ENCODE measurements at places on chromosomes 4 and X.

- DNase-seq, result no peak
Measured at GRCh38 chr4:29861307-29861706, 858.9 kb upstream of the PCDH7 start.

- DNase-seq, result no peak
Measured at GRCh38 chr4:53361451-53361850, 4.4 kb downstream of the SCFD2 start.

DNA sequence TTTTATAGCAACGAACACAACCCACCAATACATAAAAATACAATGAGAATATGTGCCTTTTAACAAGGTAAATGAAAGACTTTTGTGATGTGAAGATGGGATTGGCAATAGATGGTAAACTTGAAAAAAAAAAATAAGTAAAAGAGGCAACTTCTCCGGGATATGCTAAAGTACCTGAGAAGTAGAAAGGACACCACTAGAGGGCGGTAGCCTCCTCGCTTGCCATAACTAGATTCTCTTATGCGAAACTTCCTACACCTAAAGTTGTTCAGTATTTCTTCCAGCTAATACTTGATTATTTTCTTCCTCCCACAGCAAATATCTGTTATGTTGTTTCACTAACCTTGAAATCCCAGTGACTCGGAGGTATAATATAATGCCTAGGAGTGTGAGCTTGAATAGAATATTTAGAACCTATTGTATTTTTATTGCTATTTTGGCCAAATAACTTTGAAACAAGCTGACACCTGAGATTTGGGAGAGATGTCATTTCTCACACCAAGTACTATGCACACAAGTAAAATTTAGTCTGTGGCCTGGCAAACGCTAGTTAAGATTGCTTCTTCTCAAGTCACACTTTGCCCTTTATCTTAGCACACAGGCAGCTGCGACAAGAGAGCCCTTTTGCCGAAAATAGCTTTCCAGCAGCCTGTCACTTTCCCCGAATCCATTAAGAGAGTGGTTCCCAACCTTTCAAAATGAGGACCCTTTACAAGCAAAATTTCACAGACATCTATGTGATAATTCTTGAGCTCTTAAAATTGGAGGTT, 44.9 kb upstream of the PDLIM5 start:
- peak; percentile 53 for DNase-seq

- DNase-seq, result no peak
Measured at GRCh38 chr4:74189331-74190043, 31.6 kb downstream of the MTHFD2L start.

- no peak for DNase-seq
Measured at GRCh38 chrX:106707771-106708454, 18.6 kb upstream of the RNF128 start.

DNA sequence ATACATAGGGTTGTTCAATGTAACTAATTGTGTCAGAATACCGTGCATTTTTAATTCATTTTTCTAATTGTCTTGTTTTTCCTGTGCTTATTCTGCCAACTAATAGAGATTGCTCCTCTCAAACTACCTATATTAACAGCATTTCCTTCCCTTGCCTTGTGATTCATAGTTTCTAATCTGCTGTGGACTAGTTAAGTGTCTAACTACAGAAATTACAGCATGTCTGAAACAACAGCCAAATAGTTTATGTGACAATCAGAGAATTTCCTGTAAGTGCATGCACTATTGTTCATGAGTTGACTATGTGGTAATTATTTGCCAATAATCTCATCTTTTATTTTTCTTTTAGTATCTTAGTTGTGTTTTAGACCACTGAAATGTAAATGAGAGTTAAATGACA, 4.1 kb upstream of the SEC24B start:
- no peak for DNase-seq

DNA sequence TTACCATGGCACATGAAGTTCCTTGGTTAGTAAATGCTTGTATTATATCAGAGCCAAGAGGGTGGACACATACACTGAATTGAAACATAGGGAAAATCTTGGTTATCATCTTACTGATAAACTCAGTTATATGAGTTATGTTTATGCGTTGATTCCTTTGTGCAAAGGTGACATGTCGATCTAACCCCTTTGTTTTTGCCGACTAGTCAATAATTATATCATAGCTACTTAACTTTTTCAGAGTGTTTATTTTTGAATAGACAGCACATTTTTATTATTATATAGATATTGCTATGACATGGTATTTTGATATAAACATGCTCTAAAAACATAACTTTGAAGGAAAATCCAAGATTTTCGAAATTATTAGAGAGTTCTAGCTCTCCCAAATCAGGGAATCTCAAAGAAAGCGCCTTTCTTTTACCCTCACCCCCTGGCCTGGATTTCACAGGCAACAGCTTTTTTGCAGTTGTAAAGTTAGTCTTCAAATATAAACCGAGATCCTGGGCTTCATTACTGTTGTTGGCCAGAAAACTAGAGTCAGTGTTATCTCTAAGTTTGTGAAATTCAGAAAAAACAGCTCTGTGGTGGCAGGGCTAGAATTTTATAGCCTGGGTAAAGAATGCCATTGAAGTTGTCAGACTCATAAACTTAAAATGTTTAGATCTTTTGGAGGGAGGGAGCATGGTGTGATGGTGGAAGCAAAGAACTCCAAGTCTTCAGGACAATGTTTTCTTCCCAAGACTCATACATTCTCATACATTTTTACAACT, 45.8 kb upstream of the PITX2 start:
- DNase-seq, result no peak

DNA sequence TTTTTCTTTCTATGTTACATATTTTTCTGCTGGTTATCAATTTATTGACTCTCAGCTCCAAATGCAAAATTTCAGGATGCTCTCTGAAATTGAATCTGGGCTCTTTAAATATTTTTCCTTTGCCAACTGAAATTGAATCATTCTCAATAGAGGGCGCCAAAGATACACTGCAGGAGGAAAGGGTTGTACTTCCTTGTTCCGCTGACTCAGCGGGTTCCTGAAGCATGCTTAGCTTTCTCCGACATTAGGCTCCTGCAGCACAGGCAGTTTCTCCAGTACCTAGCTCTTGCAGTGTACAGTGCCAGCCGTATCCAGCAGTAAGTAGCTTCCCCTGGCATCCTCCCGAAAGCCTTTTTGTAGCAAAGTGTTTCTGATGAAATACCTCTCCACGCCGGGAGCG, 28.8 kb upstream of the CFAP47 start:
- peak; percentile 7 for DNase-seq

DNA sequence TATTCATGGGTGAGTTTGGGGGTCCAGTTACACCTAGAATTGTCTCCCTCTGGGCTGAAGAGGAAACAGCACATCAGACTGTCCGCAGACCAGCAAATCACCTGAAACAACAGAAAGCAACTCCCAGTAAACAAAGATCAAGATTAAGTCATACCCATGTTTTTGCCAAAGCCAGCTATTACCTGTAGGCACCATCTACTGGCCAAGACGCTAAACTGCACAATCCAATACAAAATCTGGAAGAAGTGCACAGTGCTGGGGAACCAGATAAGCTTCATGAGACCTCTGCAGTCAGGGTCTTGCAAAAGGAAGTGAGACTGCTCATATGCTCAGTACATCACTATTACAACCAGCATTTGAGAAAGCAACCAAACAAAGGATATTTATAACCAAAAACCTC, 157.5 kb upstream of the ITM2A start:
- DNase-seq, result no peak

DNA sequence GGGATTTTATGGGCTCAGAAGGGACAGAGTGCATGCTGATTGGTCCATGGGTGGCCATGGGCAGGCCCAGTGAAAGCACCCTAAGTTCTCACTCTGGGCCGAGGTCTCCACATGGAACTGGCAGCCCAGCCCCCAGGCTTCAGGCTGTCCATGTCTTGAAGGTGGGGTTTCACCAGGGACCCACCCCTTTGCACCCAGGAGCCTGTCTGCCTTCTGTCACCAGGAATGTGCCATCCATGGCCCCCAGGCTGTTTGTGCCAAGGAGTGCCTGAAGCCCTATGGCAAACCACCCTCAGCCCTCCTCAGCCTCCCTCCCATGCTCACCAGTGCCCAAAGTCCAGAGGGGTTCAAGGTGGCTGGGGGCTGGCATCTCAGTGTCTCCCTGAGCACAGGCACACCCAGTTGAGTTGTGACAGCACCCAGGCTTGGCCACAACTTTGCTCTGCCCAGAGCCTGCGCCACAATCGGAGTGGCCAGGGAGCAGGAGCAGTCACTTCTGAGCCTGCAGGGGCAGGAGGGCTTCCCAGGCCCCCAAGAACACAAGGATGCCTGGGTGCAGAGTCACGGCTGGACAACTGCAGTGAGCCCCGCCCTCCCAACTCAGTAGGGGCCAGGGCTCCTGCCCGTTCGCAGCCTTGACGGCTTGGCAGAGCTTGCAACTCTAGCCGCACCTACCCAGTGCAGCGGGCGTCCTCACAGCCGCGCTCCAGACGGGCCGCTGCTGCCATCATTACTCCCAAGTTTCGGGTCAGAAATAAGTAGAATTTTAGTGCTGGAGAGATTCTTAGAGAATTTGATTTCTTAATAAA, 185.3 kb upstream of the NUDT6 start:
- no peak for DNase-seq

- no peak for DNase-seq
Measured at GRCh38 chr4:185797018-185797417, 15.0 kb downstream of the SORBS2 start.

DNA sequence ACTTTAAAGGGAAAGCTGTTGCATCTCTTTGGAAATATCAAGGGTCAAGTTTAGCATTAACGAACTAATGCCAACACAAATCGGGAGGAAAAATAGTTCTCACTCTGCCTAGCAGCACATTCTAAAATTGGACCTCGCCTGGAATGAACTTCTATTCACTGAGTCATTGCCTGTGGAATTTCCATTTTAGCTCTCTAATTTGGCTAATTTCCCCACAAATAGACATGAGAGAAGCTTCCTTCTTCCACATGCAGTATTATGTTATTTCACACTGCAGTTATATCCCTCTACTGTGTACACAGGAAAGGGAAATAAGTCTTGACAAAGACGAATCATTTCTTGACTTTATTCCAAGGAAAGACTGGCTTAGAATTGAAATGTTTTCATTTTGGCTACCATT, 9.3 kb downstream of the ZXDA start:
- DNase-seq, result no peak

GRCh38 chr4:99573735-99574368, 772 bp upstream of the MTTP start:
- no peak for DNase-seq

DNA sequence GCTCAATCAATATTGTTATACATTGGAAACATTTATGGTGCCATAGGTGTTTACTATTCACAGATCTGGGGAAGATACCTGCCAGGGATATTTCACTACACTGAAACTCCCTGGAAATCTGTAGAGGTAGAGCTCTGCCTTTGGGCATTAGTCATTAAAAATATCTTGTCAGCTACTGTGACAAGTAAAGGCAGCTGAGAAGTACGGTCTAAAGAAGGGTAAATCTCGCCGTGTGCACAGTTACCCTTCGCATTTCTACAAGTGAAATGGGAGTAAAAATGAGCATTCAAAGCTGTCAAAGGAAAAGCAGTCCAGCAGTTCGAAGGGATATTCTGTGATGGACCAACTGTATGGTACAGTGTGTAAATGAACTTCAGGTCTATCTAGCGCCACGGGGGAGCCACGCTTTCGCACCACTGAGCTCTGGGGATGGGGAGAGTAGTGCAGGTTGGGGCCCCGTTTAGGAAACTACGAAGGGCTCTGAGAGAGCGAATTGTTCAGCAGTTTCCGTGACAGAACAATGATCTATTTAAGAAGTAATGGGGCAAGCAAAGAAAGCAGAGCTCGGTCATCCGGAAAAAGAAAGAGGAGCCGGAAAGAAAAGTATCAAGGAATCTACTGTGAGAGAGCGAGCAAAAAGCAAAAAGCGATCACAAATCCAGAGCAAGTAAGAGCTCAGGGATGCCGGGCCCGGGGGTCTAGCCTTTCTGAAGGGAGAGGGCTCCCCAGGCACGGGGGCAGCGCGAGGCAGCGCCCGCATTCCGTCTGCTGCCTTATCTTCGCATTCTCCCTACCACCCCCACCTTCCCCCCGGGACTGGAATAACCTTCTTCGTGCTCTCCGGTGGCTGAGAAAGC, 646 bp downstream of the TIGD4 start:
- DNase-seq, result peak; percentile 37

- no peak for DNase-seq
Measured at GRCh38 chrX:153845195-153845594, 14.9 kb upstream of the PDZD4 start.

GRCh38 chr4:37967736-37968135, 7.5 kb downstream of the PTTG2 start:
- no peak for DNase-seq

DNA sequence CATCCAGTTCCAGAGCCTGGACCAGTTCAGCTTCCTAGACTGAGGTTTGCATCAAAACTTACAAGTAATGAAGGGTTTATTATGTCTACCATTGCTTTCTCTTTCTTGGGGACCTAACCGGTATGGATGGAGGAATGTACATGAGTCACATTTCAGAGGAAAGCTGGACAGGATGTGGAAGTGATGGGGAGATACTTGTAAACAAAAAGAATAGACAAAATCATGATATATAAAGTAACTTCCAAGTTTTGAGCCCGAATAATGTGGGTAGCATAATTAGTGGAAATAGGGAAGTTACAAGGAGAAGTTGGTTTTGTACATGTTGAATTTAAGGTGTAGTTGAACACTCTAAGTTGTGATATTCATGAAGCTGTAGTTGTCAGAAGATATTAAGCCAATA, 15.0 kb downstream of the FNIP2 start:
- no peak for DNase-seq

DNA sequence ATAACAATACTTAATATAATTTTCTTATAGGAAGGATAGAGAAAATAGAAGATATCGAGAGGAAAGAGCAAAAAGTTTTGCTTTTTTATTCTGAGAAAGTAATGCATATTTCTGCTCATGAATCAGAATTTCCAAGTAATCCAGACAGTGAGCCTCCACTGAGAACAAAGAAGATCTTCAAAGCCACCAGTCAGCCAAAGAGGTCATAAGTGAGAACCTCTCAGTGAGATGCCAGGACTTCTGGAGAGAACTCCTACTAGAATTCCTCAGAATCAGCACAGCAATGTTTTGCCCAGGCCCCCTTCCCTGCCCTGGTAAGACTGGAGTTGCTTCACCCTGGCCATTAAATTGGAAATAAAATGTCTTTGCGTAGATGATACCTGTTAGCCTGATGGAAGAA, 254.4 kb upstream of the FAT4 start:
- DNase-seq, result no peak

GRCh38 chr4:118790544-118790943, 45.4 kb downstream of the SEC24D start:
- no peak for DNase-seq

- DNase-seq, result peak; percentile 16
Measured at GRCh38 chr4:83110970-83111750, 3.4 kb downstream of the PLAC8 start.
